ENCODE measurements at places on chromosomes 11 and 22.

- no peak for DNase-seq
Observed at GRCh38 chr22:22226448-22227187, 18.0 kb upstream of the VPREB1 start.

- DNase-seq: no peak
Observed at GRCh38 chr22:26922806-26923205, 265.4 kb downstream of the MIAT start.

DNA sequence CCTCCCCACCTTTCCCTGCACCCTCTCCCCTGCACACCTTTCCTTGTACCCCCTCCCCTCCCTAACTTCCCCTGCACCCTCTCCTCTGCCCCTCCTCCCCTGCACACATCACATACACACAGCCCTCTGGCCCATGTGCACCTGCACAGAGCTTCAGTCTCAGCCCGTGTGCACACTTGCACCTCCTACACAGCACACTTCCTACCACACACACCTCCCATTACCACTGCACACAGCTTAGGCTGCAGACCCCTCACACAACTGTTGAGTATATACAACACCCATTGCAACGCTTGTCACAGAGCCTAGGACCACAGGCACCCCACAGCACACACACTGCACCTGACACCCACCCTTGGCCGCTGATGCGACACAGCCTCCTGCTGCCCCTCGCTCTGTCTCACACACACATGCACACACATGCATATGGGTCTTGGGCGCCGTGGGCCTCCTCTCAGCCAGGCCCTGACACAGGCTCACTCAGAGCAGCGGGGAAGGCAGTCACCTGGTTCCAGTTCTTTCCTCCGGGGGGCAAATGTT lies 411 bp downstream of the SIGIRR start:
- no peak for DNase-seq

- DNase-seq: no peak
Observed at GRCh38 chr11:1397146-1397861, 7.6 kb downstream of the BRSK2 start.

DNA sequence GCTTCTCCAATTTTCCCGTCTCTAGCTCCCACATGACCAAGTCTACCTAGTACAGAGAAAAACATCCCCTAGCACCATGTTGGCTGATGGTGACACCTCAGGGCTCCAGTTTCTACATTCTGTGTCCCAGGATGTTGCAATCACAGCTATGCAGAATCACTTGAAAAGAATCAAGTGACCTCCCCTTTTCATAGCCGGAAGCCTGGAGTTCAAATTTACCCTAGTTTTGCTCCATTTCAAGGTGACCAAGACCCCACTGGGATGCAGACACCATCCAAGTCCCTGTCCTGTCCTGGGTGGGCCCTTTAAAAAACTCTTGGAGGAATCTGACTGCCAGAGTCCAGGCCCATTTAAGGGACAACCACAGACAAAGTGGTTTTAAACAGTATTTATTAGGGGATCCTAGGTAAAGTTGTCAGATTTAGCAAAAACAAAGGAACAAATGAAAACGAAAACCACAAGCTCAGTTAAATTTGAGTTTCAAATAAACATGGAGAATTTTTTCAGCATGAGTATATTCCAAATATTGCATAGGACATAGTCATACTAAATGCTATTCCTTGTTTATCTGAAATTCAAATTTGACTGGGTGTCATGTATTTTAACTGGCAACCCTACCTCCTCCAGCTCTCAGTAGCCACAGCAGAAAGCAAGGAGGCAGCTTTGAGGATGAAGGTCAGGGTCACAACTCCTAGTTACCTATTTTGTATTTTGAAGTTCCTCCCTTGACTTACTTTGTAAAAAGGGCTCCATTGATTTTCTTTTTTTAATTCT lies 52.4 kb downstream of the MIAT start:
- no peak for DNase-seq

DNA sequence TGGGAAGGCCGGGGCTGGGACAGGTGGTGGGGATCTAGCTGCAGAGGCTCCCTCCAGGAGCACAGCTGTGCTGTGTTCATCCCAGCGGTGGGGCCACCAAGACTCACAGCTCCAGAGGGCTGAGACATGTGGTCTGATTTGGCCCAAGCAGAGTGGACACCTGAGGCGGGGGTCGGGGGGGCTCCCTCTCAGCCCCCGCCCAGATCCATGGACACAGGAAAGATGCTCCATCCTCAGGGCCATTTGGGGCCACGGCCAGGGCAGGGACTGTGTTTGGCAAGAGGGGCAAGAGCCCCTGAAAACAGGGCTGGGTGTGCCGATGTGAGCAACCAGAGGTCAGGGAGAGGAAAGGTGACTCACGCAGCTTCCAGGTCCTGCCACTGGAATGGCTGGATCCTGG lies 219.4 kb downstream of the BRD1 start:
- no peak for DNase-seq

- DNase-seq: no peak
Observed at GRCh38 chr11:77267962-77268361, 33.5 kb downstream of the GDPD4 start.

- no peak for DNase-seq
Observed at GRCh38 chr11:47326198-47326597, 26.3 kb downstream of the MYBPC3 start.

DNA sequence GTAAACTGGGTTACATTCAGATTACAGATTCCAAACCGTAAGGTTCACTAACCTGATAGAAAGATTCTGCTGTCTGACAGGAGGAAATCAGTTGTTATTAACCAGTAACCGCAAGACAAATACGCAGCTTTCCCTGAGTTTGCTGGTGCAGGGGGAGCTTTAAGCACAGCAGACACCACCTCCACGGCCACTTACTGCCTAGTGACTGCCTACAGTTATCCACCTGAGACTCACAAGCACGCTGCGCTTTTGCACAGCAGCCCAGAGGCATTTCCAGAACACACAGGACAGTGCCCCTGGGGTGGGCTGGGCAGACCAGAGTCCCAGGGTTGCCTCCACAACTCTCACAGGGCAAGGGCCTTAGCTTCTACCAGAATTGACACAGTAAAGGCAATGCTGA lies 90.9 kb downstream of the CTTN start:
- DNase-seq: no peak

GRCh38 chr11:10973416-10973815 lies 115.6 kb upstream of the ZBED5 start:
- no peak for DNase-seq

DNA sequence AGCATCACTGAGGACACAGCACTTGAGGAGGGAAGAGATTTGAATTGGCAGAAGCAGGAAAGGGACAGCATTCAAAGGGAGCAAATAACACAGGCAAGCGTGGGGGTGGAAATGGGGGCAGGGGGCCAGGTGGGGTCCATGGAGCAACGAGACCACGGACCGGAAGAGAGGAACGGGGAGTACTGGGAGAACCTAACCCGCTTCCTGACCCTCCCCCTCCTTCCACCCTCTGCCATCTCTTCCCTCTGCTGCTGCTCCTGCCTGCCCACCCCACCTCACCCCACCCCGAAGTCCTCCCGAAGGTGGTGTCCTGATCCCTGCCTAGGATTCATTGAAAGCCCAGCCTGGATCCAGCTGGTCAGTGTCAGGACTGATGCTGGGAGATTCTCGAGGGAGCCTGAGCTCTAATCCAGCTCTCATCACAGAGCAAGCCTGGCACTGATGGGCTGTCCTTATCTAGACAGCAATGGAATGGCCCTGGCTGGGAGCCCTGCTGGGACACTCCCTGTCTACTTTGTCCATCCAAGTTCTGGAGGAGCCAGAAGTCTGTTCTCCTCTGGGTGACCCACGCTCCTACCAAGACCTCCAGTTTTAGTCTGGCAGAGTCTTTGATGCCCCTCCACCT lies 105.0 kb downstream of the TRIM29 start:
- DNase-seq: no peak

DNA sequence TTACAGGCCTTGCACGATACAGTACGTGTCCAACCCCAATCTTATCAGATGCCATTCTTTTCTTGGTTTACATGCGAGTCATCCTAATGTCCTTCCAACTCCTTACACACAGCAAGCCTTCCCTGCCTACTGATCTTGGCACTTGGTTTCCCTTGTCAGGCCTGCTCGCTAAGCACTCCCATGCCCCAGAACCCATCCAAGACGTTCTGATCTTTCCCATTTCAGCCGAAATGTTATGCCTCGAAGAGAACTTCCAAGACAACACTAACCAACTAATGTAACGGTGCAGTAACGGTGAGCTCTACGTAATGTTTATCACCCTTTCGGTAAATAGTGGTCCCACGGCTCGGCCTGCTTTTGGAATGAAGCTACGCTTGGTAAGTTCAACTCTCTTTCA lies 521 bp downstream of the PES1 start:
- DNase-seq: no peak

DNA sequence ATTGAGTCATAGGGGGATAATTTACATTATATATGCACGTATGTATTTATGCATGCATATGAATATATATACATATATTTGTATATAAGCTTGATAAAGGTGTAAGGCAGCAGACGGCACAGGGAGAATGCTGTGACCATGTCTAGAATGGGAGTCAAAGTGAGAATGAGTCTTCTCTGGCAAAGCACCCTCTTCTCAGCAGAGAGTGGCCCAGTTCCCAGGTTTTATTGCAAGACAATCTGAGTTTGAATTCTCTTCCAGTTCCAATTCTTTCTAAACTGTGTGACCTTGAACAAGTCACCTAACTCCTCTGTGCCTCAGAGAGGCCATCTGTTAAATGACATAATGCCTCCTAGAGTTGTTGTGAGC lies 13.8 kb downstream of the EHF start:
- no peak for DNase-seq

- no peak for DNase-seq
Observed at GRCh38 chr11:8266246-8267241, 2.9 kb upstream of the LMO1 start.

- no peak for DNase-seq
Observed at GRCh38 chr11:1573903-1574237, 1.8 kb upstream of the DUSP8 start.

- DNase-seq: no peak
Observed at GRCh38 chr22:36125994-36126531, 34.5 kb downstream of the APOL3 start.

GRCh38 chr11:125170001-125170509 lies 5.5 kb downstream of the PKNOX2 start:
- DNase-seq: no peak

- DNase-seq: no peak
Observed at GRCh38 chr11:94926271-94926625, 47.1 kb downstream of the CWC15 start.

DNA sequence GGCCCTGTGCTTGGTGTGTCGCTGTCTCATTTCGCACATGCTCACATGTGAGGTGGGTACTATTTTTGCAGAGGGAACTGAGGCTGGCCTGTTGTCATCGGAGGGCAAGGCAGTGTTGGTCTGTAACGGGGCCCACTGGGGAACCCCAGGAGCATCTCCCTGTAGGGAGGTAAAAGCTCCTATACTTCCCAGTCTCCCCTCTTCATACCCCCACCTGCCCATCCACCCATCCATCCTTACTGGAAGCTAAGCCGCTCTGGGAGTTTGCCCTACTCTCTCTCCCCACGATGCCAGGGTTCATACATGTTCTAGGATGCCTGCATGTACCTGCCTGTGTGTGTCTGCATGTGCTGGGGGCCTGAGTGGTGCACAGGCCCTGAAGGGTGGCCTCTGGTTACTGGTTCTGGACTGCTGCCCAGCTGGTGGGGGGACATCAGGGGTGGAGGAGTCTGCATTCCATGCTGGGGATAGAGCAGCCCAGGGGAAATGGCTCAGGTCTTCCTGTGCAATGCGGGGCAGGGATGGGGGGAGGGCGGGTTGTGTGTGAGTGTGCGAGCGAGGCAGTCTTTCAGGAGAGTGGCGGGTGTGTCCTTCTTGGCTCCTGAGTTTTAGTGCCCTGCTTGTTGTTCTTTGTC lies 77.7 kb downstream of the PKNOX2 start:
- no peak for DNase-seq

- DNase-seq: no peak
Observed at GRCh38 chr11:31827455-31828206, 16.5 kb upstream of the PAX6 start.

DNA sequence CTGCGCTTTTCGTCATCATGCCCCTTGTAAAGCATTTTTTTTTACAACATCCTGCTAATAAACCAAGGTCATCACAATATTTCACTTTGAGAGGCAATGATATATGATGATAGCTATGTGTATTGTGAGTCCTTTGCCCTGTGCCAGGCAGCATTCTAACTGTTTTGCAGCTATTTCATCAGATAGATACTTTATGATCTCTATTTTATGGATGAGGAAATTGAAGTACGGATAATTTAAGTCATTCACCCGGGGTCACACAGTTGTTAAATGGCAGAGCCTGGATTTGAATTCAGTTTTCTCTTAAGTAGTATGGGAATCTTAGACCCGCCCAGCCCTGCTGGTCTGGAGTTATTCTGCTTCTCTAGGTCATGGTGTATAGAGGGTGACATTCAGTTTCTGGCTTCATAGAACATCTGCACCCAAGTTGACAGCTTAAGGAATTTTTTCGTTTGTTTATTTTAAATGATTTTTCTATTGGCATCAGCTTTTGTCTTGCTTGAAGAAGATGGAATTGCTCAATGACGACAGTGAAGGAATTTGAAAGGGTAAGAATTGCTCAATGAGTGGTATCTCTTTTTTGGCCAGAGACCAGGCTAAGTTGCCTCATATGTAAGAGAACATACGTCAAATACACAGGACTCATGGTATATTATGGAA lies 926 bp downstream of the PRR5L start:
- DNase-seq: no peak

GRCh38 chr11:72195518-72196270 lies 3.8 kb downstream of the FOLR1 start:
- no peak for DNase-seq

DNA sequence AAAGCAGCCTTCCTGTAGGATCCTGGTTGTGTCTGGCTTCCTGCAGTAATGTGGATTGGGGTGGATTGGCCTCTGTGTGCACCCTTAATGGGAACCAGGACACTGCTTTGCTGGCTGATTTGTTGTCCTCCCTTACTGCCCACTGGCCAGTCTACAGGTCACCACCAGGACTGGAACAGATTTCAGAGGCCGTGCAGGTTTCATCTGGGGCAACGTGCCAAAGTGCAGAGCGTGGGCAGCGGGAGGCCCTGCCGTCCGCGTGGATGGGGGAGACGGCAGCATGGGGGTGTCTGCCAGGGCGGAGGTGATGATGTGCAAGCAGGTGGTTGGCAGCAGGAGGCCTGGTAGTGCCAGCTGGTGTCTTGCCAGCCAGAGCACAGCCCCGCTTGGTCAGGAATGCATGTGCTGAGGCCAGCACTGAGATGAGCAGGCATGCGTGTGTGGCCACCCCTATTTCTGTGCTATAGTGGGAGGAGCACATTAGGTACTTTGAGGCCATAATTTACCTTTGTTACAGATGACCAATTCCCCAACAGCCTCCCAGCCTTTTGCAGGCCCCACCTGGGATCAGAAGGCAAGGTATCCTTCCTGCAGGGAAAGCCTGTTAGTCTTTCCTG lies 24.3 kb downstream of the BCR start:
- no peak for DNase-seq

- no peak for DNase-seq
Observed at GRCh38 chr11:133815636-133816035, 29.7 kb downstream of the SPATA19 start.

DNA sequence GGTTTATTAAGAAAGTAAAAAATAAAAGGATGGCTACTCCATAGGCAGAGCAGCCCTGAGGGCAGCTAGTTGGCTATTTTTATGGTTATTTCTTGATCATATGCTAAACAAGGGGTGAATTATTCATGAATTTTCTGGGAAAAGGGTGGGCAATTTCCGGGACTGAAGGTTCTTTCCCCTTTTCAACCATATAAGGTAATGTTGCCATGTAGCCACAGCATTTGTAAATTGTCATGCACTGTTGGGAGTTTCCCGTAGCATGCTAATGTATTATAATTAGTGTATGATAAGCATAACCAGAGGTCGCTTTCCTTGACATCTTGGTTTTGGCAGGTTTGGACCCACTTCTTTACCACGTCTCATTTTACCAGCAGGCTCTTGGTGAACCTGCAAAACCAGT lies 610.4 kb upstream of the B3GAT1 start:
- no peak for DNase-seq

All from naive thymus-derived CD4-positive, alpha-beta T cell (primary cell).